ENCODE measurements at places on chromosomes 6 and 20.

GRCh38 chr6:5116243-5116991 lies 31.3 kb downstream of the PPP1R3G start:
- DNase-seq = no peak

- no peak for DNase-seq
These were observed 28.8 kb upstream of the MYLK2 start for GRCh38 chr20:31790401-31790800.

DNA sequence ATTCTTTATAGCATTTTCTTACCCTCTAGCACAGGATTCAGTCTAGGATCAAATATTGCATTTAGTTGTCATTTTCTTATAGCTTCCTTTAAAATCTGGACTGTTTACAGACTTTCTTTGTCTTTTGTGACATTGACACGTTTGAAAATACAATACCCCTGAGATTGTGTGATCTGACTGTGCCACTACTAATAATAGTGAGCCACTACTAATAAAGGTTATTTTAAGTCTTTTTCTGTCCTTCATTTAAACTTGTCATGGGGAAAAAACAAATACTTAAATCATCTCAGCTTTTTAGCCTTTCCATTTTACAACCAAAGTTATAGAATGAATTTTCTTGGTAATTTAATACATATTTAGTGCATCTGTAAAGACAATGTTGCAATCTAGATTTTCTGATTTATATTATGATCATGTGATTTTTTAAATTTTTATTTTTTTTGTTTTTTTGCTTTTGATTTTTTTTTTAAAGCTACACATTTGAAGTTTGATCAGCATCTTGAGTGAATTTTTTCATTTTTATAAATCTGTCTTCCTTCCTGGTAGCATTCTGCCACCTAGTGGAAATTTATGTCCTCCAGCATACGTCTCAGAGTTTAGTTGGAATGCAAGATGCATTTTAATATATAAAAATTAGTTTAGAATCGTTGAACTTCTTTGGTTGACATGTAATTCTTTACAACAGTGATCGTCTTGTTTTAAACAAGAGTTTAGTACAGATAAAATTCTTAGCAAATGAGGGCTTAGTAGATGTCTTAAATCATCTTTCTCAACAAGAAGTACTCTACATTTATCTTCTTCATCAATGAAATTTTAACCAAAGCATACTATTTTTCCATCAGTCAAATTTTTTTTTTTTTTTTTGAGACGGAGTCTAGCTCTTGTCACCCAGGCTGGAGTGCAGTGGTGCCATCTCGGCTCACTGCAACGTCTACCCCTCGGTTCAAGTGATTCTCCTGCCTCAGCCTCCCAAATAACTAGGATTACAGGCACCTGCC lies 119.4 kb downstream of the NCOA3 start:
- DNase-seq = peak; percentile 61

DNA sequence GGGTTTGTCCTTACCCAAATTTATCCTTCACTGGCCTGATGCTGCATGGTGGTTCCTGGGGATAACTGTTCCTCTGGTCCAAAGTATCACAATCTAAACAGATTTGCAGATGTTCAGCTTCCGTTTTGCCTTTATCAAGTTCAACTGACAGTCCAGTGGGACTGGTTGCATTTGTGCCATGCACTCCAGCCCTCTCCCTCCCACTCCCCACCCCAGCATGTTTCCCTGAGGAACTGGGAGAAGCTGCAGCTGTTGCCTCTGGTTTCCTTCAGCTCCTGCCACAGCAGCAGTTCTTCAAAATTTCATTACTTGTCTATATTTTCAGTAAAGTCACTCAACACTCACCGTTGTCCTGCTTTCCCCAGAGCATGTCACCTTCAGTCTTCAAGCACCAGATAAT lies 39.5 kb upstream of the KIF16B start:
- no peak for DNase-seq

GRCh38 chr6:66848244-66848953 lies 1141.4 kb upstream of the EYS start:
- no peak for DNase-seq

GRCh38 chr6:129889580-129889979 lies 28.5 kb upstream of the TMEM244 start:
- DNase-seq = no peak

Data from NCI-H146 (cell line).